Globus pallidus (tissue), 1 donor: ENCODE measurements at places on chromosomes 5 and 9.

- DNase-seq = no peak
Observed at GRCh38 chr9:8262625-8263622, 463.3 kb upstream of the DMAC1 start.

- DNase-seq = no peak
Observed at GRCh38 chr9:30534455-30534854, 1850.0 kb upstream of the ACO1 start.

DNA sequence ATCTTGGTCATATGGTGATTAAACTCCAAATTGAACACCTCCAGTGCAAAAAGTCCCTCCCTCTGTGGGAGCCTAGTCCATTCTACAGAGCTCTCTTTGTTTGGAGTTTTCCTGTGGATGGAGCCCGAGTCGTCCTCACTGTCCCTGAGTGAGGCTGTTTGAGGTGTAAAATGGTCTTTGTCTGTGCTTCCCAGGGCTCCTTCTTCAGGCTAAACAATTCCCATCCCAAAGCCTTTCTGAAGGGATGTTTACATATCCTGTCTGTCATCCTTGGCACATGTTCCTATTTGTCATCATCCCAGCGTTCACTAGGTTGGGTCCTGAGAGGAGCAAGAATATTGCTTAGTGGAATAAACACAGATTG is 68.9 kb downstream of the COL27A1 start:
- no peak for DNase-seq

DNA sequence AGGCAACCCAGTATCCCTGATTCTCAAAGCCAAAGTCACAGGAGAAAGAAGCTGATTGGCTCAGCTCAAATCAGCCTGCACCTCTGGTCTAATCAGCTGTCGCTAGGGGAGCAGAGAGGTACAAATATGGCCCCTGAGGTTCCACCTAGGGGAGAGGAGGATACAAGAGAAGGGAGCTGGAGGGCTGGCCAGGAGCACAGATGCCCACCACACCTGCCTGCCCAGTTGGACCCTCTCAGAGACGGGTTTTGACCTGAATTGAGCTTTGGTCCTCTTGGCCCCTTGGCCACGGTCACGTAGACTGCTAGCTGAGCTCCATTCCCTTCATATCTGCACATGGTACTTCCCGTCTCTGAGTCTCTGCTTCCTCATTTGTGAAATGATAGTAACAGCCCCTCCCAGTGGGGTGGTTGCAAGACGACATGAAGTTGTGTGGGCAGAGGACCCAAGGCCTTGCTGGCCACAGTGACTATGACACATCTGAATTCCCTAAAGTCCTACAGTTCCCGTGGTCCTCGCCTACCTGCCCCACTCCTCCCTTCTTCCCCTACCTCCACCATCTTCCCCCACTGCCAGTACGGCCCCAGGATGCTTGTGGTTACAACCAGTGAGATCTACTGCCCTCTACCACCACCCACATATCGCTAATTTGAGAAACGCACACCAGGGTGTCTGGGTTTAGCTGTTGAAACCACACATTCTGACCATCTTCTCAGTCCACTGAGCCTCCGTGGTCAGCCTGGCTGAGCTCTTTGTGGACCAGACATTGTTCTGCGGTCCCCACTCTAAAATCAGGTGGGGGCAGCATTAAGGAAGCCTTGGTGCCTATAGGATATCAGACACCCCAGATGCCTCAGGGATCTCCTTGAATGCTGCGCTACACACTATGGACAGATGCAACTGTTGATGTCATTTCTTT is 60.3 kb upstream of the NEK6 start:
- DNase-seq = peak; percentile 50
